Right atrium auricular region (tissue), 2 donors: ENCODE measurements at places on chromosomes 2 and 18. TPM values are rescaled to one million over a fixed set of nuclear protein-coding genes. Genes with fewer than 3 reads are reported as not detected.

- DNase-seq = no peak
Observed at GRCh38 chr2:161915121-161915520, 158.9 kb downstream of the DPP4 start.

GRCh38 chr2:232386490-232386739 lies 7.9 kb downstream of the ALPP start:
- DNase-seq = no peak

Gene UNC80
- not detected for total RNA-seq

Gene ABCG8
- not detected for total RNA-seq

DNA sequence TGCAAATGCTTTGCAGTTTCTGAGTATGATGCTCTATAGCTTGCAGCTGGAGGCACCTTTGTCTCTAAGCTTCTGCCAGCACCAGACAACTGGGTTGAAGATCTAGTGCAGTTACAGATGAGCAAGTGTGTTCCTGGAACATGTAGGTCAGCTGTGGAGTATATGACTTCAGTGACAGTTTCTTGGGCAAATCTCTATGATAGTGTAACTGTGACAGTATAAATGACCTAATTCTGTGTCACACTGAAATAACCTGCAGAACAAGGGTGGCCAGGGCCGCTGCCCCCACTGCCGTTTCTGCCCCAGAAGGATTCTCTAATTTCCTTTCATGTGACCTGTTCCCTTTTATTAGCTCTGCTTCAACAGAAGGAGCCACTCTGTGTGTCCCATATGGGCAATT lies 145.3 kb upstream of the DAPL1 start:
- DNase-seq = no peak

DNA sequence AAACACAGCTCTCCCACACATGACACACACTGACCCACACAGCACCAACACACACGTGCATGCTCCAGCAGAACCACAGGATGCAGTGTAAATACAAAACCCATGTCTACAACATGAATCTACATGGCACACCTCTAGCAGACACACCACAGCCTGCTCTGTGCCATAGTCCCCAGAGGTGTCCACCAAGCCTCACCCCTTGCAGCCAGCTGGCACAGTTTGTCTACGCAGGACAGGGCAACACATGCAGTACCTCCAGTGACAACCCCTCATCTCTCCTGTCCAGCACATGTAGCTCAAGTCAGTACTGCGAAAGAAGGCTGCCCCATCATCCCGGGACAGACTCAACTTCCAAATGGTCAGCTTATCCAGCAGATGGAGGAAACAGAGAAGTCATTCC lies 18.9 kb downstream of the CELF4 start:
- no peak for DNase-seq

Gene FAM237A
- total RNA-seq = not detected

DNA sequence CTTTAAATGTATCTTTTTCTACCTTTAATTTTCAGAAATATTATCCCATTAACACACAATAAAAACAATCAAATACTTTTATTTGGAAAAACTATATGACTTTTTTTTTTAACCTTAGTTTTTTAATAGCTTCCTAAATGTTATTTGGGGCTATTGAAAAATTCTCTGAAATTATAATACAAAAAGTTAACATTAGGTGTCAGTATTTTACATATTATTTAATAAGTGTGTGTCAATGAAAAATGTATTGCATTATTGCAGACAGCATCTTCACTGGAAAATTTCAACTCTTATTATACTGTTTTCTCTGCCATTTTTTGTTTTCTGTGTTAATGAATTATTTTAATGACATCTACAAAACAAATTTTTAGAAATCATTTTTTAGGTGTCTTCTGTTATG lies 51.1 kb upstream of the ARHGAP15 start:
- no peak for DNase-seq

DNA sequence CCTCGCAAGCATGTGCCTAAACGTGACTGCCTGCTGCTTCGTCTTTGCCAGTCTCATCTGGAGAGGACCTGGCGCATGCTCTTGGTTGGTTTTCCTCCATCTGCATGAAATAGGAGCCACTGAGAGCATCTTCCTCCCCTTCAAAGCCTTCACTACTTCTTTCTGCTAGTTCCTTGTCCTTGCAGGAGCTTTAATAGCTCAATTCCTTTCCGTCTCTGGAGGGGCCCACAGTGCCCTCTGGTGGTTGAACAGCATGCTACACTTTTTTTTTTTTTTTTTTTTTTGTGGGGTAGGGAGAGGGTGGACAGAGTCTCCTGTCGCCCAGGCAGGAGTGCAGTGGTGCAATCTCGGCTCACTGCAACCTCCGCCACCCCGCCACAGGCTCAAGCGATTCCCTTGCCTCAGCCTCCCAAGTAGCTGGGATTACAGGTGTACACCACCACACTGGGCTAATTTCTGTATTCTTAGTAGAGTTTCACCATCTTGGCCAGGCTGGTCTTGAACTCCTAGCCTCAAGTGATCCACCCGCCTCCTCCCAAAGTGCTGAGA lies 59.6 kb downstream of the SP110 start:
- DNase-seq = no peak

GRCh38 chr2:219830353-219830738 lies 202.9 kb downstream of the SLC4A3 start:
- peak; percentile 23 for DNase-seq

DNA sequence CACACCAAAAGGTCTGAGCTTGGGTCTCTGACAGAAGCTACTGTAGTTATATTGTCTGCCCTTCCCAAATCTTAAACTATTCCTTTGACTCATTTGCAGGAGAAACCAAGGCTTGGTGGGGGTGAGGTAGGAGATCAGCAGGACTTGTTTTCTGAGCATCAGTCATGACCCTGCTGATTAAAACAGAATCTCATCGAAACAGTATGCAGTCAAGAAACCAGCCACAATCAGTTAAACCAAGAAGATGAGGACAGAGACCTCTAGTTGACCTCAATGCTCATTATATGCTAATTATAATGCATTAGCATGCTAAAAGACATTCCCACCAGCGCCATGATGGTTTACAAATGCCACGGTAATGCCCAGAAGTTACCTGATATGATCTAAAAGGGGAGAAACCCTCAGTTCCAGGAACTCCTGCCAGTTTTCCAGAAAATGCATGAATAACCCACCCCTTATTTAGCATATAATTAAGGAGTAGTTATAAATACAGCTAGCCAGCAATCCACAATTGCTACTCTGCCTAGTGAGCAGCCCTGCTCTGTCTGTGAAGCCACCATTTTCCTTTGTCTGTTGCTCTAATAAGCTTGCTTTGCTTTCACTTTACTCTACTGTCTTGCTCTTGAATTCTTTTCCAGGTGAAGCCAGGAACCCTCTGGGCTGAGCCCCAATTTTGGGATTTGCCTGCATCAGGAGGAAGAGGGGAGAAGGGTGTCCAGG lies 26.7 kb downstream of the DSC3 start:
- no peak for DNase-seq

DNA sequence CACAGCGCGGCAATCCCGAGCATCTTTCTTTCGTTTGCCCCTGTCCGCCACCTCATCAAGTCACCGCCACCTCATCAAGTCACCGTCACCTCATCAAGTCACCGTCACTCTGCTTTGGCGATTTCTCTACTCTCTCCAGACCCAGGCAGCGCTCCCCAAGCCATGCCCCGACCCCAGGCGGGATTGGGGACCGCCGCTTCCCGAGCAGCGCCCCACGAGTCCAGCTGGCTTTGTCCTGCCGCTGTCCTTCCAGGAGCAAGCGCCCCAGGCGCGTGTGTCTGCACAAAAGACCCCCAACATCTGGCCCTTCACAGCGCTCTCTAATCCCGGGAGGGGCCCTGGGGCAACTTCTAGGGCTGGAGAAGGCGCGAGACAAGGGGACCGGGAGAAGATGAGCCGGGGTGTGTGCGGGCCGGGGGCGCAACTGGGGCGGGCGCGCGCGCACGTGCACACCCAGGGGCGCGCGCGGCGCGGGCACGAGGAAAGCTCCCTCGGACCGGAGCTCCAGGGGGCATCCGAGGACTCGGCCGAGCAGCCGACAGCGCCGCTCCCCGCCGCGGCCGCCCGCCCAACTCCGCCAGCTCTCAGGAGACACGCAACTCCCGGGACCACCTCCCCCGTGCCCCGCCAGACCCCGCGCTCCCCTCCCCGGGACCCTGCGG lies 633 bp upstream of the RNF152 start:
- DNase-seq = no peak

Gene SLC11A1
- 8.7 TPM for total RNA-seq

Gene TSPYL6
- total RNA-seq = not detected

GRCh38 chr18:77068321-77069312 lies 64.0 kb downstream of the MBP start:
- DNase-seq = no peak

Gene NBAS
- total RNA-seq = 39.1 TPM

GRCh38 chr18:5142859-5143258 lies 54.2 kb downstream of the AKAIN1 start:
- DNase-seq = no peak

Gene SCTR
- total RNA-seq = not detected

DNA sequence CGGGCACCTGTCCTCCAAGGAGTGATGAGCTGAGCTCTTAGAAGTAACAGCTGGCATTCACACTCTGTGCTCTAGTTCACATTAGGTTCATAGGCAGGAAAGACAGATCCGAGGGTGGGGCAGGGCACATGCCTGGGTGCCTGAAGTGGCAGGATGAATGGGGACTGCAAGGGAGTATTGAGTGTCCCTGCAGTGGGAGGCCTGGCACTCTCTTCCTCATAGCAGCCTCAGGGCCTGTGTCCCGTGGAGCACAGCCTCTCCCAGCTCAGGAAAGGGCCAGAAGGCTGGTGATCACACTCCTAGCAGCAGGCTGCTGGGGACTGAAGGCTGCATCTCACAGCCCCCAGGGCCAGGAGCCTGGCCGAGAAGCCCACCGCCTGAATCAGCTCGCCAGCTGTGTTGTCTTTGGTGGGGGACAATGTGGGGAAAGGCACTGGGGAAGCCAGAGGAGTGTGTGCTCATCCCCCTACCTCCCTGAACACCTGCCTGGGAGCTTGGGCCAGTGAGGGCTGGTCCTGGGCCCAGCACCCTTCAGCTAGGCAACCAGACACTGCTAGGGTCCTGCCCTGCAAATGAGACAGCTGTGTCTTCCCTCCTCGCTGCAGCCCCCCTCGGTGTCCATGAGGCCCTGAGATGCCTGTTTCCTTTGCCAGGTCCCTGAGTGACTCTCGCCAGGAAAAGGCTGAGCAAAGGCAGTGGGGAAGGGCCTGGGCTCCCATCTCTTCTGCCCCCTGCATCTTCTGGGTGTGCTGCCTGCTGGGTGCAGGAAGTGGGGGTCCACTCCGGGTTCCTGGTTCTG lies 48.2 kb upstream of the HS6ST1 start:
- DNase-seq = no peak

Gene SP140
- total RNA-seq = 0.26 TPM

- DNase-seq = no peak
Observed at GRCh38 chr2:217929272-217929671, 73.5 kb downstream of the TNS1 start.

DNA sequence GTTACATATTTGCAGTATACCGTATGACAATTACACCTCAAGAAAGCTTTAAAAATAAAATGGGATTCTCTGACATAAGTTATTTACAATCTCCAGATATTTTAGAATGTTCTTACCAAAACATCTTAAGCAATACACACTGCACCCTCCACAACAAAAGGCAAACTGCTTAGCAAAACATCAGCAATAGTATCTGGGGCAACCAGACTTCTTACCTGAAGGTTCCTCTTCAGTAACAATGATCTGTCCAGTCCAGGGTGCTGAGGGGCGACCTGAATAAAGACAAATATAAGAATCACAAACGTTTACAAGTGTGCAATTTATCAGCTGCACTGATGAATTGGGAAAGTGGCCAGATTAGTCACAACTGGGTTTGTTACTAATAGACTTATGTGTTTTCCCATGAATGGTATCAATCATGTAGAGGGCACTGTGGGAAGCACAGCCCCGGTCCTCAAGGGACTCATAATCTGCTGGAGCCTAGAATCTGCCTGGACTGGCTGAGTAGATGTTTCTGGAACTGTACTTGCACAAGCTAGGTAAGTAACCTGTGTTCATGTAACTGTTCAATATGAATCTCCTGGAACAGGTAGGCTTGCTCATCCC lies 70.7 kb downstream of the MYOM1 start:
- no peak for DNase-seq

Gene DHX57
- 7.2 TPM for total RNA-seq

DNA sequence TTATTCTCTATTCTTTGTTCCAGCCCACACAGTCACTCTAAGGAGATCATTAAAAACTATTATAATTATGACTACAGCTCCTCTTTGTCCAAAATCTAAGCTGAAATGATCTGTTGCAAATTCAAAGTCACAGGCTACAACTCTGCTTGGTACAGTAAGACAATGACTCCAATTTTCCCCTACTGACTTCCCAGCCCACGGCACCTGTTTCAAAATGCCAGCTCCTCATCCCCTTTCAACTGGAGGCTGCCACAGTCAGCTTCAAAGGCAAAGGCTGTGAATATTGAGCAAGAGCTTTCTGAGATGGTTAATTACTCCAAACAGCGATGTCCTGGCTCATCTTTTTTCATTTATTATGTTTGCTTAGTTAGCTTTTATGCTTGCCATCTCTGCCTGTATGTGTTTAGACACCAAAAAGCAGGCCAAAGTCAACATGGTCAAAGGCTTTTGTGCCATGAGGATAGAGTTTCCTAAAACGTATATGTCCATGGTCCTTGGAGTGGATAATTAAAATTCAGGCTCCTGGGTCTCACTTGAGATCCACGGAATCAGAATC lies 141.1 kb downstream of the DOCK10 start:
- DNase-seq = no peak

- DNase-seq = no peak
Observed at GRCh38 chr2:200509235-200509611, 645 bp downstream of the KCTD18 start.

GRCh38 chr2:131445896-131446295 lies 30.0 kb upstream of the TUBA3D start:
- no peak for DNase-seq

- peak; percentile 42 for DNase-seq
Observed at GRCh38 chr2:126482582-126483464, 173.1 kb upstream of the GYPC start.

Gene POLR1B
- total RNA-seq = 5.7 TPM

Gene IL1RL1
- total RNA-seq = 65.3 TPM

DNA sequence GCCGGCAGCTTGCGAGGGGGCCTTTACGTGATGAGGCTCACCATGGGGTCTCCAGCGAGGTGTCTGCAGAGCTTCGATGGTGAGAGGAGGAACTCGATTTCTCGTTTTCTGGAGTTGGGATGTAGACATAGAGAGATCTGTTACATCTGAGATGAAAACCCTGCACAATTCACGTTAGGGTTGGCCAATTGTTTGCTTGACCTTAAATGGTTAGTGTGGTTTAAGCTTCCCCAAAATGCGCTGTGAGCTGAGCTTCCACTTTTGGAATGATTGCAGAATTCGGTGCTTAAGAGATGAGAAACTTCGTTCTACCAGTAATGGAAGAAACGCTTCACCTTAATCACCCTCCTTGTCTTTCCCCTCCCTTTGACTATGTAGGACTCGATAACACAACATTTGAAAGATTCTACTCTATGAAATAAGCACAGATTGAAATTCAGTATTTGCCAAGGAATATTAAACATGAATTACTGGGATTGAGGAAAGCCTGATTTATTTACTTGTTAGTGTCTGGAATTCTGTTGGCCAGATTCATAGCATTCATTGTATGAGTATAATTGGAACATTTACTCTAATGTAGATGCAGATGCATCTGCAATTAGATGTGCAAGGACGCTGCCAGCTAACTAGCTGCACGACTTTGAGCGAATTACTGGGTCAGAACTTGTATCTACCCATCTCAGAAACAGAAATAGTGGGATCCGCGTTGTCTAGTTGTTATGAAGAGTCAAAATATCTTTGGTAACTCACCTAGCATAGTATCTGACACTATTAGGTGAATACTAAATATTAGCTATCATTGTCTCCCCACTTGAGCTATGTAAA lies 1.6 kb upstream of the KLF7 start:
- DNase-seq = no peak

Gene CFC1
- not detected for total RNA-seq

- DNase-seq = no peak
Observed at GRCh38 chr2:197191177-197191939, 119.2 kb downstream of the ANKRD44 start.
